ENCODE measurements at places on chromosomes 16 and 17.

DNA sequence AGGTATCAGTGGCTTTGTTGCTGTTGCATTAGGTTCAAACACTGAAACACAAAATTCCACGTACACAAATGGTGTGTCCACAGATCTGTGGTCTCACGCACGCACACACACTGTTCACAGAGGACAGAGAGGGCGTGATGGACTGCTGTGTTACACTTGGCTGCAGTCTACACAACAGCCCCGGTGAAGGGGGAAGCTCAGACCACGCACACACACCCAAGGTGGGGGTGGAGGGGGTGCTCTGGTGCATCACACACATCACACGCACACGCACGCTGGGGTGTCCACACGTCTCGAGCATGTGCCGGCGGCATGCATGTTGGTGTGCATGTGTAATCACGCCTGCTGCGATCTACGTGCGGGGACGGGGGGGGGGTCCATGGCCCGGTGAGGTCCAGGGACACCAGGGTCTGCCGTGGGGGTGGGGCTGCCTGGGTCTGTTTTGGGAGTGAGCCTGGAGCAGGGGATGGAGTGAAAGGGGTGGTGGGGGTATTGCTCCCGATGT, 7.3 kb downstream of the HSD3B7 start:
- DNase-seq = no peak

DNA sequence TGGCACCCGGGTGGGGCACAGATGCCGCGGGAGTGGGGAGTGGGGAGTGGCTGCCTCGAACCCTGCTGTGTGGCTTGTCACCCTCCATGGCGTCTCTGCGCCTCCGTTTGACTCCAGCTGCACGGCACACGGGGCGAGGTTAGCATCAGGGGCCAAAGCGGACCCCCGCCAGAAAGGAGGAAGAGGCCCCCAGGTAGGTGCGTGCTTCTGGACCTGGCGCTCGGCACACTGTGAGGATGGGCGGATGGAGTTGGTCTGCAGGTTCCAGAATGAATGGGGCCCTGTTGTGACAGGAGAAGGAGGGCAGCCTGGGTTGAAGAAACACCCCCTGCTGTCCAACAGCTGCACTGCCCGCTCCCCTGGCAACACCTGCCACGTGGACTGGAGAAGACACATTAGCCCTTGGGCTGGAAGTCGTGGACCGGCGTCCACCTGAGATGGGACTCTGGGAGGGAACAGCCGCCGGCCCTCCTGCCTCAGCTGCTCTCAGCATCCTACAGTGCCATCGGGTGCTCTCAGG, 9.4 kb upstream of the FASN start:
- no peak for DNase-seq

- DNase-seq = no peak
These were observed 188.6 kb downstream of the NTN1 start for GRCh38 chr17:9209781-9210370.

DNA sequence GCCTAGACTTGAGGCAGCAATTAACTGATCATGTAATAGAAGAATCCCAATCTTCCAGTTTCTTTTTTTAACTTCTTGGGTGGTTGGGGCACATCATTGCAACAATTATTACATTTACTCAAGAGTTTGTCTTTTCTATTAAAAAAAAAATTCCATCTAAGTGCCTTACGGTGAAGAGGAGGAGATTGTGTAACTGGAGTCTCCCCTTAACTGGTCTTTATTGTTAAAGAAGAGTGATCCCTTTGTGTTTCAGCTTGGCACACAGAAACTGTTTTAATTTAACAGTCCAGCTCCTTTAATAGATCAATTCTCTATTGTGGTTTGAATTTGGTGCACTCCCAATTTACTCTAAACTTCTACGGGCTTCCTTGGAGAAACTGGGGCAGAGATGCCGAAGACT, 75.2 kb downstream of the FTO start:
- DNase-seq = no peak

- no peak for DNase-seq
These were observed 116.7 kb upstream of the CES5A start for GRCh38 chr16:55991843-55992242.

DNA sequence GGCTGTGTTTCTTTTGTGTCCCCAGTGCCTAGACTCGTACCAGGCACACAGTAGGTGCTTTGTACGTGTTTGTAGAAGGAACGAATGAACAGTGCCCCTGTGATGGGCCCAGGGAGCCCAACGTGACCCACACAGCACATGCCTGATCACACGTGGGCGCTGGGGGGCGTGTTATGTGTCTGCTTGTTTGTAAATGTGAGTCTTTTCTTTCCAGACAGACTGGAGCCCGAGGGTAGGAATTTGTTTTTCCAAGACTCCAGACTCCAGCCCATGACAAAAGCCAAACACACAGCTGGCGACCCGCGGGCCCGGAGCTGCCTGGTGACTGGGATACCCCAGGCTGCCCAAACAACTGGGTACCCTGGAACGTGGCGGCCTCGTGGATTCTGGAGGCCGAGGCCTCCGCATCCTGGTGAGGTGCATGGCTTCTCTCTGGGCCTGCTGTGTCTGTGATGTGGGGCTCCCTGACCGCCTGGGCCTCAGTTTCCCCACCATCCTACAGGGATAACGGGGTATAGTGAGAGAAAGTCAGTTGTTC, 14.9 kb upstream of the CBFA2T3 start:
- no peak for DNase-seq

- peak; percentile 90 for DNase-seq
These were observed 1151.9 kb upstream of the GOT2 start for GRCh38 chr16:59886021-59886420.

GRCh38 chr17:78010759-78011158, 52.3 kb downstream of the TNRC6C start:
- DNase-seq = no peak

GRCh38 chr17:78313735-78314648, 45.9 kb downstream of the SOCS3 start:
- peak; percentile 45 for DNase-seq

DNA sequence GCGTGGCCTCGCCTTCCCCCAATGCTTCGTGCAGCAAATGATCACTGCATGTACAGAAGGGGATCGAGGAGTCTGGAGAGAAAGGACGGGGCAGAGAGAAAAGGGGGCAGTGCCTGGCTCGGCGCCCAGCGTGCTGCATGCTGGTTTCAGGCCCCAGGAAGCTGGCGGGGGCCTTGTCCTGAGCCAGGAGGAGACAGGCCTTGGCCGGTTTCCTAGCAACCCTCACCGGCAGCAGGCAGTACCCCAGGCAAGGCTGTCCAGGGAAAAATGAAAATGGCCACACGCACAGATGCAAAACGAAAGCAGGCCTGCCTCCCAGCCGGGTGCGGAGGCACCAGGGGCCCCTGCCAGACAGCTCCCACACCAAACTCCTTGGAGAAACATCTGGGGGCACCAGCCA, 126.3 kb downstream of the ZFHX3 start:
- peak; percentile 20 for DNase-seq

DNA sequence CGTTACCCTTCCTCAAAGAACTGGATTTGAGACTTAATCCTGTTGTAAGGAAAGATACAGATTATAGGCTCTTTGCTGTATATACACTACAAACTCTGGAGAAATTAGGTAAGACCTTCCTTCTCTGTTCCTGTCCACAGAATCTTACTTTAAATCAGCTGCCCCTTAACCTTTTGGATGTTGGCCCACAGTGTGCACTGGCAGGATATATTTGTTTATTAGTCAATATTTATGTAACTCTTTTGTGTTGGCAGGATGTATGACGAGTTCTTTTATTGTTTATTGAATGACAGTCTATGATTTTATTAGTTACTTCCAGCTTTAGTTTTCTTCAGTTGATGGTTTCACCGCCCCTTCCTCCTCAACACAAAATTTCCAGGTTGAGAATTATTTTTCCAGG, 19.7 kb downstream of the LRRC36 start:
- DNase-seq = no peak

GRCh38 chr17:40168262-40168832, 8.9 kb upstream of the RAPGEFL1 start:
- DNase-seq = peak; percentile 81

DNA sequence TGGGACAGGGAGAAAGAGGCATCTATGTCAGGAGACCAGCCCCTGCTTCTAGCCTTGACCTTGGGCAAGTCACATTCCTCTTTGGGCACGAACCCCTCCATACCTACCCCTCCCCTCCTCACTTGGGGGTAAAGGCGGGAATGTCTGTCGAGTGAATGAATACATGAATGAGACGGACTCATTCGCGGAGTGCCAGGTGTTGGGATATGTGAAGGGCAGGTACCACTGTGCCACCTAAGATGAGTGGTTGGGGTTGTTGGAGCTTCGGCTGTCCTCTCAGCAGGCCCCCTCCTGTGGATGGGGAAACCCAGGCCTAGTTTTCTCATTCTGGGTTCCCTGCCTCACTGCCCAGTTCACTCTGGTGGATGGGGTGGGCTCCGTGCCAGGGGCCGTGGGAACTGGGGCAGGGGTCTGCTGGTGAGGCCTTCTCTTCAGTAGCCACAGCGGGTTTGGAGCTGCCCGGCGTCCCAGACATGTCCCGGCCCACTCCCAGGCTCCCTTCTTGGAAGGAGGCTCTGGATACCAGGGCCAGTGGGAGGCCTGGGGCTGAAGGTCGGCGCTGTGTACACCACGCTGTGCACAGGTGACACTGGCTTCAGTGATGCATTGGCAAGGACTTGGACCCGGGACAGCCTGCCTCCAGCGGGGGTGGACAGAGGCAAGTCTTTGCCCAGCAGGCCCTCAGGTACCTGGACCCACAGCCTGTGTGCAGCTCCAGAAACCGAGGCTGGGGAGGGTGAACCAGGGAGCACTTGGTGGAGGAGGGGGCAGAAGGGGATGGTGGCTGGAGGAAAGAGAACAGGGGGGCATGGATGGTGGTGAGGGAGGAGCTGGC, 5.6 kb downstream of the GLIS2 start:
- no peak for DNase-seq

DNA sequence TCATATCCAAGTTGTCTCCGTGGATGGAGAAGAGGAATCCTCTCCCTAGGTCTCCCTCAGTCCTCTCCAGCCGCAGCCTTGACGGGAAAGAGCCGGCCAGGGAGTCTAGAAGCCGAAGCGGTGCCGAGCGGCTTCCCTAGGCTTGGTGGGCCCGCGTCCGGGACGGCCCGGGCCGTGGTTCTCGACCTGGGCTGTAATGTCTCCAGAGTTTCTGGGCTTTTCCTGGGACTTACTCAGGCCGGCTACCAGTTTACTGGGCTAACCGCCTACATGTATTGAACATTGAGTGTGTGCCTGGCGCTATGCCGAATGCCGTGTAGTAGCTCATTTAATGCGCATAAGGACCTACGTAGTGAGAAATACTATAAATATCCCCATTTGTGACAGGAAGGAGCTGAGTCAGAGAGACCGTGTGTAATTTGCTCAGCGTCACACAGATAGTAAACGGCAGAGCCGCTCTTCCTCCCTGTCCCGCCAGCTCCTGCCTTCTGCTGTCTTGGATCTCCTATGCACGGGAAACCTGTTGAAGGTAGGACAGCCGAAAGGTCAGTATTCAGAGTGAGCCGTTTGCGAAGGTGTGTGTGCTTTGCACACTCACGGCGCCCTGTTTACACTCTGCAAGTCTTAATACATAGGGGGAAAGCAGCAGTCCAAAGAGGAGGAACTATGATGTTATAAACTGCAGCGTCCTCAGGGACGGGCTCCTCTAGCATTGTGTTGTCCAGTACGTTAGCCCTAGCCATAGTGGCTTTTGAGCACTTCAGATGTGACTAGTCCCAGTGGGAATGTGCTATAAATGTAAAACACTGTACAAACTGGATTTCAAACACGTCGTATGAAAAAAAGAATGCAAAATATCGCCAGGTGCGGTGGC, 723 bp upstream of the SPAG5 start:
- DNase-seq = peak; percentile 83

- no peak for DNase-seq
These were observed 3.1 kb upstream of the ARL5C start for GRCh38 chr17:39169101-39169500.

- DNase-seq = no peak
These were observed 7.5 kb upstream of the CSNK2A2 start for GRCh38 chr16:58205276-58206036.

GRCh38 chr16:85201574-85201973, 89.3 kb upstream of the CIBAR2 start:
- peak; percentile 79 for DNase-seq

GRCh38 chr16:4075534-4075933, 40.7 kb downstream of the ADCY9 start:
- DNase-seq = no peak

- DNase-seq = no peak
These were observed 143.7 kb upstream of the GNAO1 start for GRCh38 chr16:56047307-56048234.

DNA sequence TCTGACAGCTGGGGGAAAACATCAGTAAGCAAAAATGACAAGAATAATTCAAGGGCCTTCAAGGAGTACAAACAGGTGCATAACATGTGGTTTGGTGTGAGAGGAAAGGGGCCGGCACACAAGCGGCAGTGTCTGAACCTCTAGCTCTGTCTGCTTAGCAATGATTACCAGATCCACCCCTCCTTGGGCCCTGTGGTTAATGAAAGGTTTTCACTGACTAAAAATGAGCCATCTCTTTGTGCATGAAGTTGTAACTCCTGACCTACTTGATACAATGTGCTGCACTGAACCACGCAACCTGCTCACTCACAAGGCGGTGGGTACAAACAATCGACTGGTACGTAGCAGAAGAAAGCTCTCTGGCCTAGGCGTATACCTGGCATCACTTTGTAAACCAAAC, 15.1 kb downstream of the FAM117A start:
- DNase-seq = no peak

DNA sequence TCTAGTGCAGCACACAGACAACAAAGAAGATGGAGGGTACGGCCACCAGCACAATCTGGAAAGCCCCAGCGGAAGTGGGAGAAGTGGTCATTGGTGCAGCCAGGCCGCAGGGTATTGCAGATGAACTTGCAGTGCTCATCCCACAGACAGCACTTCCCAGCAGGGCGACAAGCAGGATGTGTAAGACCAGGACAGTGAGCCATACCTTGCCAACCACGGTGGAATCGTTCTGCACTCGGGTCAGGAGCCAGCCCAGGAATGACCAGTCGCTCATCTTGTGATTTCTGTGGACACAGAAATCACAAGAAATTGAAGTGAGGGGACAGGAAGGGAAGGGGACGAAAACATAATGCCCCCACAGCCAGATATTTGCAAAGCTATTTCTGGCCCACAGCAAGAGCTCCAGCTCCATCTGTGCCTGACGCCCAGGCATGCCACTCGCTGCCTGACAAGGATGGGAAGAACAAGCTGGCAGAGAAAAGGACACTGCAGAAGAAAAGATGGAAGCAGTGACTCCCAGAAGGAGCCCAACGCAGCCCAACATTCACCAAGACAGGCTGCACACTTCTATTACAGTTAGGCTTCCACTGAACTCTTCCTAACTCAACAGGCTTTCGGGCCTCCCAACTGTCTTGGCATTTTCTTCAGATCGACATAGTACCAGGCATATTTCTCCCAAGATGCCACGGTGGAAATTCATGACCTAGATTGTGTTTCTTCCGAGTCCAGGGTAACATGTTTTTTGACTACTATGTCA, 17.5 kb upstream of the MYO18A start:
- DNase-seq = no peak

- no peak for DNase-seq
These were observed 280.3 kb upstream of the FOXF1 start for GRCh38 chr16:86229866-86230656.

DNA sequence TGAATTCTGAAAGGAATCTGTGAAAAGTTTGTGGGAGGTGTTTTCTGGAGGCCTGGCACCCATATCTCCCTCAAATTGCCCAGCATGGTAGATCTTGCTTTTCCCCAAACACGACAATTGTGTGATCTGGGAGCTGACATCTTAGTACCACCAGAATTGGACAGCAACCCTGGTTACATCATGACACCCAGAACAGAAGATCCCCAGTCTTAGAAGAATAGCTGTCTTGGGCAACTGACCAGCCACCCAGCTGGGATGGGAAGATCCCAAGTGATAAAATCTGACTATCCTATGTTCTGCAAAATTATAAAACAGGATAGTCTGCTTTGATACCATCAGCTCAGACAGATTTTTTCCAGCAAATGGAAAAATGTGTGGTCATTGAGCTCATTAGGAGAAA, 235.3 kb downstream of the CDH13 start:
- no peak for DNase-seq
